ENCODE measurements at places on chromosomes 2 and 18. TPM values are rescaled to one million over a fixed set of nuclear protein-coding genes. Genes with fewer than 3 reads are reported as not detected.

Gene OTX1
- total RNA-seq = not detected

- no peak for DNase-seq
Measured at GRCh38 chr2:239729681-239730566, 295.2 kb downstream of the NDUFA10 start.

Gene SERPINB5
- total RNA-seq = 0.14 TPM

Gene DGUOK
- total RNA-seq = 45.4 TPM

Gene ZNF892
- 7.8 TPM for total RNA-seq

- no peak for DNase-seq
Measured at GRCh38 chr18:13363359-13363758, 144.8 kb downstream of the LDLRAD4 start.

DNA sequence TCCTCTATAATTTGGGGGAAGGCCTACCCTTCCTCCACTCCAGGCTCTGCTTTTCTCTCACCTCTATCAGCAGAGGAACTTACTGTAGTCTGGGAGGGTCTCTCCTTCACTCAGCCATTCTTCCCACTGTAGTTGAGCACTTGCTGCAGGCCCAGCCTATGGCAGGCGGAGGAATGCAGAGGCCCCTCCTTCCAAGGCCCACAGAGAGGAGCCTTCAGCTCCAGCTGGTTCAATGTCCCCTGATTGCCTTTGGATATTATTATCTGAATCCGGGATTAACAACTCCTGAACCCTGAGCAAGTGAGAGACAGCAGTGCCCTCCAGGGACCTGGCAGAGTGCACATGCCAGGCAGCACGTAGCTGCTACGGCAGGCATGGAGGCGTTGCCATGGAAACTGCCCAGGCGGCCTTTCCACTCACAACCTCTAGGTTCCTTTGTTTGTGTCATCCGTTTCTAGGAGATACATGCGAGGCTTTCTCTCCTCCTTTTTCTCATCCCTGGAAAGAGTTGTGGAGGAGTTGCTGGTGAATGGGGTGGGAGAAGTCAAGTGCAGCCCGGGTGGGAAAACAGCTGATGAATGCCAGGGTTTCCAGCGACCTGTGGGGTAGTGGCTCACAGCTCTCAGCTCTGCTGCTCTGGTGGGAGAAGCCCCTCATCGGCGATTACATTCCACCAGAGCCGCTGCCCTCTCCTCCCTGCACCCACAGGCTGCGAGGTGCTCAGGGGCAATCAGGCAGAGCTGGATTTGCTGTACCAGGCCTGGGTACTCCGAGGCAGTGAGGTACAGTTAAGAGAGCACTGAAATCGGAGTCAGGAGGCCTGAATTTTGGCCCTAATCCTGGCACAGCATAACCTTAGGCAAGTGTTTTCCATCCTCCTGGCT, 55.3 kb upstream of the HK2 start:
- DNase-seq = no peak

Gene RBKS
- 3.9 TPM for total RNA-seq

All from mucosa of gallbladder (tissue), 1 donor.